ENCODE measurements at places on chromosomes 13 and 19.

- no peak for DNase-seq
Observed at GRCh38 chr19:8487137-8487851, 15.1 kb downstream of the PRAM1 start.

DNA sequence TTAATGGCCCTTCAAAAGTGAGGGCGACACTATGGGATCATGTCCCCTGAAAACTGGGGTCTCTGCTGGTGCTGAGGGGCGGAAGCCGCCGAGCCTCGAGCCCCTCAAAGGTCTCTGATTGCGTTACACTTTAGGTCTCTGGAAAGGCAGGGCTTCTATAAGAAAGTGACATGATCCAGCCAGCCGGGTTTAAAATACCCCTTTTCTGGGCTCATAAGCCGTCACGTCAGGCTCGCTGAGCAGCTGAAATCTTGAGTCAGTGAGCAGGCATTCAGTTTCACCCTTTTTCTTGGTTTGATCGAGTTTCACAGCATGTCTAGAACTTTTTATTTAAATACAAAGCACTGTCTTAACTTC, 600 bp upstream of the HMGB1 start:
- no peak for DNase-seq

- no peak for DNase-seq
Observed at GRCh38 chr13:43389983-43390382, 366.6 kb downstream of the DNAJC15 start.

DNA sequence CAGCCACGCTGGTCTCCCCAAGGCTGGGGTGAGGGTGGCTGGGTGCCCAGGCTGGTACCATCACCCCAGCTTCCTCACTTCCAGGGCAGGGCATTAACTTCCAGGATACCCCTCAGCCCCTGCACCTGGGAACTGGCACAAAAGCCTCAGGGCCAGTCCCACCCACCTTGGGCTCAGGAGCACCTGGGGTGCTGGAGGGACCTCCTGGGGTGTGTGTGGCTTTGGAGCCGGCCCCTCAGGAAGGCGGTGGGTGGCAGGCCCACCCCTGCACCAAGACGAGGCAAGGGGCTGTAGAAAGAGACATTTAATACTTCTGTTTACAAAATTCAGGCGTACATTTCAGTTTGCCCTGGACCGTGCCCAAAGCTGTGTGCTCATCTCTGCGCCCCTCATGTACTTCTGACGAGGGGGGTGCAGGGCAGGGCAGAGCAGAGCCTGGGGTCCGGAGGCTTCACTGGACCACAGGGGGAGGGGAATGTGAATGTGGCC, 16.8 kb downstream of the MPND start:
- no peak for DNase-seq

- DNase-seq, result no peak
Observed at GRCh38 chr13:80562433-80563156, 221.7 kb upstream of the SPRY2 start.
